Activated CD4-positive, alpha-beta T cell treated with anti-CD3 and anti-CD28 coated beads, Interleukin-10, Interleukin-2, amounts not matched to agents 100 ng/mL and 50 ng/mL, durations not matched to agents 16 hours and 8 hours (primary cell): ENCODE measurements at places on chromosomes 7 and 10.
A peak's percentile ranks its signal among the peaks of the same experiment; 100 is the strongest.

DNA sequence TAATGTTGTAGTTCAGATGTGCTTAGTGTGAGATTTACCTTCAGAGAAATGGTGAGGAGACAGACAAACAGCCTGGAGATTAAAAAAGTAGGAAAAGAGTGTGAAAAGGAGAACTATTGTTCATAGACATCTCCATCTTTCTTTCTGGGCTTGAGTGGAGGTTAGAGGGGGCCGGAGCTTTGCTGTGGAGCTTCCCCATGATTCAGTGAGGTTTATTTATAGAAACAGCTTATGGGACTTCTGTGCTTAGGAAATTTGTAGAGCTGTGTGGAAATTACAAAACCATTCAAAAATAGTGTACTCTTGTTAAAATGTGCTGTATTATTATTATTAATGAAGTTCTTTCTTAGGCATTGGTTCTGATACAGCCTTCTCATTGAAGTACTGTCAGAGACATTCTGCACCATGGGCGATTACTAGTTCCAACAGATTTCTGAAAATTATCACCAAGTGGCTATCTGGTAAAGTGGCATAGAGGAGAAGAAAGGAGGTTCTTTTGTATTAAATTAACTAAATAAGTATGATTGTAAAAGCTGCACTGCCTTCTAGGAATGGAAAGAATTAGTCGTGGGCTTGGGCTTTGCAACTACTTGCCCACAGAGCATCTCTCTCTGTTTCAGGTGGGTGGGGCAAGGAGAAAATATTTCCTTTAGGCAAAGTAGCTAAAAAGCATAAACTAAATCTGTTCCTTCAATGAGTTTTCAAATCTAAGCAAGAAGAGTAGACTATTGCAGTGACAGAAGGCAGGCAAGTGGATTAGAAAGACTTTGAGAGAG is 8.7 kb upstream of the TCAF1 start:
- no peak for DNase-seq

DNA sequence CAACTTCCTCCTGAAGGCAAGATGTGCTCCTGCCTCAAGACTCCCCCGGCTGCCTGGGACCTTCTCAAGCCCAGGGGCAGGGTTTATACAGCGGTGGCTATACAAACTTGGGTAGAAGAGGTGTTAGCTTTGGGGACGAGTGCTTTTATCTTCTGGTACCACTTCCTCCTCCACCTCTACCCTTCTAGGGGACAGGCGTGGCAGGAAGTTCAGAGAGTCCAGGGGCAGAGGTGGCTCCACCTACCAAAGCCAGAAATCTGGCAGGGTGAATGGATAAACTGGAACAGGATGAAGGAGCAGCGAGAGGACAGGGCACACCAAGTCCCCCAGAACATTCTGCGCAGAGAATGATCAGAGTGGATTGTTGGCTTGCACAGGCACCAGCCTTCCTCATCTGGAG is 24.0 kb upstream of the TM9SF3 start:
- DNase-seq: no peak

- DNase-seq: peak; percentile 55
Measured at GRCh38 chr7:140402178-140402835, 1.6 kb upstream of the RAB19 start.

GRCh38 chr10:113503930-113504329 is 48.9 kb upstream of the HABP2 start:
- no peak for DNase-seq

DNA sequence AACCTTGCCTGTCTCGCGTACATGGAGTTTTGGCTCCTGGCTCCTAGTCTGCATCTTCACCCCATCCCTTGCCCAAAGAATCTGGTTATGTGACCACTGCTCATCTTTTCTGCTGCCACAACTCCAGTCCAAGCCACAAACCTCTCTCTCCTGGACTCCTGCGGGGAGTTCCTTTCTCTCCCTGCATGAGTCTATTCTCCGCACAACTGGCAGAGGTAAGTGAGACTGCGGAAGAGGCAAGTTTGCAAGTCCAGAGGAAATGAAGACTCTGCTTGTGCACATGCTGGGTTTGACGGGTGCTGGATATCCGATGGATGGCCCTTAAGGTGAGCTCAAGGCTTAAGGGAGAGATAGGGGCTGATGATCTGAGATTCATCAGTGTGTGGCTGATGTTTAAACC is 61.0 kb downstream of the TRUB1 start:
- no peak for DNase-seq

- no peak for DNase-seq
Measured at GRCh38 chr7:96691702-96692101, 17.9 kb downstream of the SEM1 start.

DNA sequence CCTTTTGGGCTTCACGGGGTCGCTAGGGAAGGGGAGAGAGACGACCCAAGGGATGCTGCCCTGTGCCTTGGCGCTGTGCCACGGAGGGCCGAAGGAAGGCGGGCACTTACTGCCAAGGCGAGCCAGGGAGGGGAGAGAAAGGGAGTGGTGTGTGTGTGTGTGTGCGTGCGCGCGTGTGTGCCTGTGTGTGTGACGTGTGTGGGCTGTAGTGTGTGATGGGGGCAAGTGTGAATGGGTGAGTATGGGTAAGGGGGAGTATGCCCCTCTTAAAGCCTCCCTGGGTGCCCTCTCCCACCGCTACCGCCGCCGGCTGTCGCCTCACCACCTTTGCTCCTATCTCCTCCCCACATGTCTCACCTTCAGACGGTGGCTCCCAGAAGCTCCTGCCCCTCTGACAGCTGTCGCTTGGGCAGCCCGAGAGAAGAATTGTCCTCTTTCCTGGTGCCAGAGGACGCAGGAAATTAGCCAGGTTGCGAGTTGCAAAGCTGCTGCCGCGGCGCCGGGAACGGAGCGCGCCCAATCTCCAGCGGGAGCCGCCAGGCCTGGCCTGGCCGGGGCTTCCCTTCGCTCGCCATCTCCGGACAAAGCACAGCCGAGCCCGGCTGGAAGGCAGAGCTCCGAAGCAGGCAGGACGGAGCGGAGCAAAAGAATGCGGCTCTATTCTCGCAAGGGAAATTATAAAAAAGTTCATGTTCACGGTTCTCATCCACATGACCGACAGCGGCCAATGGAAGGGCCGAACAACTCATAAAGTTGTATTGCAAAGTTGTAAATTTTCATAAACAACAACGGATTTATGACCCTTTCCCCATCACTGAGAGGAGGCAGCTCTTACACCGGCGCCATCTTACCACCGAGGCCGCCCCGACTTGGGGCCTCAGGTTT is at the start of gene HOXA3:
Gene HOXA3 (minus strand): TSS at position 653 of the 885 bp plus-strand sequence. CDS start 41,943 bp downstream, outside the sequence.
- DNase-seq: no peak

DNA sequence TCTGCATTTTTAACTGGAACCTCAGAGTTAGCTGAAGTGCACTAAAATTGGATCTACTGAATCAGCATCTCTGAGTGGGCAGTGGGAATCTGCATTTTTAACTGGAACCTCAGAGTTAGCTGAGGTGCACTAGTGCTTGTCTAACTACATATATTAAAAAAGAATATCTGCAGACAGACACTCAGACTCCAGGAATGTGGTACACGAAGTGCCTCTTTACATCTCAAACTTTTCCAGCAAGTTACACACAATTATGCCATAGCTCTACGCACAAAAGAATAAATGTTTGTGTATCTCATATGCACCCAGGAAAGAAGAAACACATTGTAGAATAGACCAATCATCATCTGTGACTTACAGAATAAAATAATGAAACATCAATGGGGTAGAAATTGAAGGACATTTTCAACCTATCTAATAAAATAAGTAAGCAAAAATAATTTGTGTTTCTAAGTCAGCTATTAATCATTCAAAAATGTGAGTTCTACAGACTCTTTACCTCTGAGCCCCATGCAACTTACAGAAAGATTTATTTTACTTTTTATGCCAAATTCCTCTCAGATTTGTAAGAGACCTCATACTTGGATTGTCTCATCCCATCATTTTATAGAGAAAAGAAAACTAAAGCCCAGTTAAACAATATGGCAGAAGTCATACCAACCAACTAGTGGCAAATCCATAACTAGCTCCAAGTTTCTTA is 28.3 kb downstream of the PPP1R3A start:
- no peak for DNase-seq

GRCh38 chr7:77606562-77606961 is 69.5 kb downstream of the PTPN12 start:
- DNase-seq: no peak

DNA sequence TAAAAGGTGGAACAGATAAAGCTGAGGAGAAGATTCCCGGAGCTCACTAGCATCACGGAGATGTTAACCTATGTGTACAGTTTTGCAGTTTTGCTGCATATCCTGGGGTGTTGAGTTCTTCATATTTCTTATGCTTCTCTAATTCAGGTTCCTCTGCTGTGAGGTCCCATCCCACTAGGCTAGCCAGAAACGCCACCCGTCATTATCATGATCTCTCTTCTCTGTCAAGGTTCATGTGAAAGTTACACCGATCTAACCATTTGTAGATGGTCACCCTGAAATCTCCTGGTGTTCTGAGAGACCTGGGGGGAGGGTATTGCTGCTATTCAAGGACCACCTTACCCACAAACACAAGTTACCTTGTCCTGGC is 136.3 kb downstream of the CCDC71L start:
- DNase-seq: no peak

DNA sequence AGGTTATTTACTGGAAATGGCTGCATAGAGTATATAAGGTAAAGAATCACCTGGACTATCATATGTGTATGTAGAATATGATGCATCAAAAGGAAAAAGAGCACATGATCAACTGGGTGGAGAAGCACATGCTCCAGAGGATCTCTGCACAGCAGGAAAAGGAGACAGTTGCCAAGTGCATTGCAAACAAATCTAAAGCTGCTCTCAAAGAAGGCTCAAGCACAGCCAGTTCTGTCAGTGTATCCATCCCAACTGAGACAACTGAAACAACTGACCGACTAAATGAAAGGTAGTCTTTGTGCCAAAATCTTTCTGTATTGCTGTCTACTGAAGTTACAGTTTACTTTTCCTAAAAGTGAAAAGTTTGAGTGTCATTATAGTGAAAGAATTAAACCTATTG is 83.2 kb upstream of the SGCE start:
- no peak for DNase-seq

DNA sequence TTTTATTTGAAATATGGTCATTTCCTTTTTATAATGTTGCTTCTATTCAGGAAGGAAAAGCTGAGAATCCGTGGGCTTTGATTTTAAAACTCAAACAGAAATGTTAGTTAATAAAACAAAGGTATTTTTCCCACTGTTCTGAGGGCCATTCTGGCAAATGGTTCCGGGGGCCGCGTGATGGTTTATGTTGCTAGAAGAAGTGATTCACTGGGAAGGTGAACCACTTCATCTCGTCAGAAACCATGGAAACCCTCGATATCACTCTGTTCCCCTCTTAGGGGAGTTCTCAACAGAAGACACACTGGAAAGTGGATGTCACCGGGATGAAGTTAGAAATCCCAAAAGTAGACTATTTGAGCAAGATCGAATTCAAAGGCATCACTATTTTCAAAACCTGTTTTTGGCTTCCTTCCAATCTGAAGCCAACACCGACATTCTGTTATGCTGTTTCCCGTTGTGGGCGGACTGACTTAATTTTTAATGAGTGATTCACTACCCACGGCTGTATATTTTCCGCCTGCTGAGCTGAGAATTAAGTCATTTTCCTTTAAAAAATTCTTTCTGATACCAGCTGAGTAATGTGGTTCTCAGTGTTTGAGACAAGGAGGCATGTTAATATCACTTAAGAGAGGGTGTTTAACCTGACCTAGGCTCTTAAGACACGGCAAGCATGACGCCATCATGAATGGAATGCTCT is 84.1 kb downstream of the PTPRE start:
- peak; percentile 88 for DNase-seq

- DNase-seq: no peak
Measured at GRCh38 chr7:127976056-127976737, 55.0 kb downstream of the LRRC4 start.

DNA sequence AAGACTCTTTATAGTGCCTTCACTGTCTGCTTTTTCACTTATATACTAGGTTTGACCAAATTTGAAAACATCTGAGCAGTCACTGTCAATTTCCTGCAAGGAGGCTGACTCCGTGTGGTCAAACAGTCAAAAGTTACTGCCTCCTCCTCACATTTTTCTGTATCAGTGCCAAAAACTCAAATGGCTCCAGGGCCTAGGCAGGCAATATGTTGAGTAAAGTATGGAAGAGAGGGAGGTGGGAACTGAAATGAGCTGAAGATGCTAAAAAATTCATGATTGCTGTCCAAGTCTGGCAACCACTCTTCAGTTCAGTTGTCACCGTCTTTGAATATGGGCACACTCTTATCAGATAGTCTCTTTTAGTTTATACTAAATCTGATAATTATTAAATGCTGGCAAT is 551.6 kb downstream of the CCSER2 start:
- DNase-seq: no peak

DNA sequence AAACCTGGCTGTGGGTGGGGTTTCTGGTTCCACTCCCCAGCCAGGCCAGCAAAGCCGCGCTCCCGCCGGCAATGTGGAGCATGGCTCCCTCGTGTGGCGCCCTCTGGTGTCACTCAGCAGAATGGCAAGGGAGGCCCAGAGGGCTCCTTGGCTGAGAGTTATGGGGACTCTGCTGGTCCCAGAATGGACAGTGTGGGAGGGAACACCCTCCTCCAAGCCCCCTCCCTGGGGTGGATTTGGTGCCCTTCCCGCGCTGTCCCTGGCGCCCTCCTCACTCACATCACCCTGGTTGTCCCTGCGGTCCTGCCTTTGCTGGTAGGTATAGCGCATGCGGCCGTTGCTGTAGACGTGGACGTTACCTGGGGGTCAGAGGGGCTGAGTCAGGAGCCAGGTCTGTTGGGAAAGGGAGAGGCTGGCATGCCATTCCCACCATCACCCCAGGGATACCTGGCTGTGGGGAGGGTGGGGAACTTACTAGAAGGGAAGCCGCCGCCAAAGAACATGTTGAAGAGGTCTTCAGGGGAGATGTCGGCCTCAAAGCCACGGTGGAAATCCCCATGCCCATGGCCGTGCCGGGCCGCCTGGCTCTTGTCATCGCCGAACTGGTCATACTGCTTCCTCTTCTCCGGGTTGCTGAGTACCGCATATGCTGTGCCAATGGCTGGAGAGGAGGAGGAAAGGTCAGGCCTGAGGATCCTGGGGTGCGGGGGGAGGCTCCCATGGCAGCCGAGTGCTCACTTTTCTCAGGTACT is 14.0 kb downstream of the DNAJB12 start:
- DNase-seq: peak; percentile 83

- DNase-seq: no peak
Measured at GRCh38 chr10:120456626-120457430, at the start of gene PLPP4. TSS of gene PLPP4 (plus strand) at chr10:120457227. CDS start at chr10:120457306, 79 bp downstream.
